ENCODE measurements at places on chromosomes 13 and 19.

DNA sequence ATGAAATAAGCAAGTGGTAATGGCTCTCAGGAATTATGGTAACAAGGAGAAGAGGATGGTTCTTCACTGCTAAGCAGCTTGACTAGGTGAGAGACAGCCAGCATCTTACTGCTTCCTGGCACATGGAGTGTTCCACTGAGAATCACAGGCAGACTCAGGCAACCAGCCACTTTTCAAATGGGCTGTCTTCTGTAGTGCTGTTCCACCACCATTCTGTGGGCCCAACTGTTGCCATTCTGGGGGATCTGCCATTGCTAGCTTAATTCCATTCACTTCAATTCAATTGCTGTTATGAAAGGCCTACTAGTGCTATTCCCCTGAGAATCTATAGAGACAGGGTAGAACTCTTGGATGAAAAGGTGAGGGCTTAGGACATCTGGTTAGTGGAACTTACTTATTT, 341.9 kb downstream of the KCNRG start:
- DNase-seq, result no peak

- DNase-seq, result peak; percentile 74
Measured at GRCh38 chr19:11130824-11131455, 24.6 kb downstream of the SPC24 start.

DNA sequence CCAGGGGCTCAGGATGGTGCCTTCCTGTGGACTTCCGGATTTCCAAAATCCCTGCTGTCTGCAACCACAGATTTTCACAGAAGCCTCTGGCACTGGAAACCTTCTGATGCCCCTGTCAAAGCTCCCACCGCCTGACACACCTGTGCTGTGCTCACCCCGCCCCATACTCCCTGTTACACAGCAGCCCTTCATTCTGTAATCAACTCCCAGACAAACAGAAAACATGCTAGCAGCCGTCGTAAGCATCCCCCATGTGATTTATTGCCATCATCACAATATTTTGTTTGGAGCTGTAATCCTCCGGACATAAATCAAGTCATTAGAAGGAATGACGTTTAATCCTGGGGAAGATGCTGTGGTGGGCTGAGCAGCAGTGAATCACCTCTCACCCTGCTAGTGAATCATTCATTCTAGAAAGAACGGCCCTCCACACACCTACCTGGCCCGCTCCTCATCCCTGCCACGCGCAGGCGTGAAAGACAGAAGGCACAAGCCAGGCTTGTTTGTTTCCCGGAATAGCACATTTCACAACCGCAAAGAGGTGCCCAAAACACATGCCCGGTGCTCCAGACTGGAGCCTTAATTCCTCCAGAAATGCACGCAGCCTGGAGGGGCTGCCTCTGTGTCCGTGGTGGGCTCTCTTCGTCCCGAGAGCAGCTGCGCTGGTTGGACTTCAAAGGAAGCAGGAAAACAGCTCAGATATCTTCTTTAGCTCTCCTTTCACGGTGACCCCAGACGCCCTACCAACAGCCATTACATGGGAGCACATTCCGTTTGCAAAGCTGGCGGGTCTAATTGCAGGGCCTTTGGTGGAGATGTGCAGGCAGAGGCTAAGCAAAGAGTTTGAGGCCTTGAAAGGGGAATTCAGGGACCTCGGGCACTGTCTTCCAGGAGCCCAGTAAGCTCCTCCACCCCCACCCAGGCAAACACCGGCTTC, 41.3 kb upstream of the KCTD15 start:
- no peak for DNase-seq

DNA sequence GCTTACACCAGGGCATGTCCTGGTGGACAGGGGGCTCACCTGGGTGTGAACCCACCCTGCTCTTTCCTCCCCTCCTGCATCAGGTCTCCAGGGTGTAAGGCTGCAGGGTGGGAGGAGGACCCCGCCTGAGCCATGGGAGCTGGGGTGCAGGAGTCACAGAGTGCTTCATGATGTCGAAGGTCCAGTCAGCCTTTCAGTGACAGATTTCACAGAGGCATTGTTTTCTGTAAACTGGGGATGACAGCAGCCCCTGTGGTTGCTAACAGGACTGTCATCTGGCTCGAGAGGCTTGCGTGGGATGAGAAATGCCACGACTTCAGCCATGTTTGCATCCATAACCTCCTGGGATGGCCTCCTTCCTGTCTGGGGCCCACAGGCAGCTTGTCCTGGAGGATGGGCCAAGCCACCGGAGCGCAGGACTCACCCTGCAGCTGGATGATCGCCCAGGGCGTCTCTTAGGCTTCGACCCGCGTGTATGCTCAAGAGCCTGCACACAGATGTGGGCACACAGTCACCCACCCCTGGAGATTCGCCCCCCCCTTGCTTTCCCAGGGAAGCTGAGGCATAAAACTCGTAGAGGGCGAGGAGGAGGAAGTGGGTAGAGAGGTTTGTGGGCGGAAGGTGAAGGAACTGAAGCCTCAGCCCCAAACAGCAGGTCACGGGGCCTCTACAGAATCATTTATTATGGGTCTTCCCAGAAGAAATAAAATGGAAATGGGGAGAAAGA, 4.9 kb downstream of the NANOS3 start:
- peak; percentile 63 for DNase-seq

DNA sequence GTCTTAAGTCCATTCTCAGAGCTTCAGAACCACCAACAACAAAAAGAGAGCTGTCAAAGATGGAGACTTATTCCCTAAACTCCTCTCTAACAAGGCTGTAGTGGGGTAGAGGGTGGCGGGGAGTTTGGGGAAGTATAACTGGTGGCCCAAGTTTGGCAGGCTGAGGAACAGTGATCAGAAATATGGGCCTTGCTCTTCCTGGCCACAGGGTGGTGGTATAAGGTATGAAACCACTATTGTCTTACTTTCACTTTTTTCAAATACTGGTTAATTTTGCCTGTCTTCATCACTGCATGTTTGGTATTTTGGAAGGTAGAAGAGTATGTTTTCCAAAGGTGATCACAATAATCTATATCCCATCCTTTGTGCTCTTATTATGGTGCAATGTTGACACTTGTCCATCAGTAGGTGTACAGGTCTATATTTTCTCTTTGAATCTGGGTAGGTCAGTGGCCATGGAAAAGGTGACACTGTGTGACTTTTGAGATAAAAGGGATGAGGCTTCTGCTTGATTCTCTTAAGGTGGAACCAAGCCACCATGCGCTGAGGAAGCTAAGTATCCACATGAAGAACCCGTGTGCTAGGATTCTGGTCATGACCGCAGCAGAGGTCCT, 23.2 kb upstream of the GPC5 start:
- DNase-seq, result peak; percentile 37

GRCh38 chr13:28584873-28585381, 74.0 kb upstream of the POMP start:
- DNase-seq, result no peak

DNA sequence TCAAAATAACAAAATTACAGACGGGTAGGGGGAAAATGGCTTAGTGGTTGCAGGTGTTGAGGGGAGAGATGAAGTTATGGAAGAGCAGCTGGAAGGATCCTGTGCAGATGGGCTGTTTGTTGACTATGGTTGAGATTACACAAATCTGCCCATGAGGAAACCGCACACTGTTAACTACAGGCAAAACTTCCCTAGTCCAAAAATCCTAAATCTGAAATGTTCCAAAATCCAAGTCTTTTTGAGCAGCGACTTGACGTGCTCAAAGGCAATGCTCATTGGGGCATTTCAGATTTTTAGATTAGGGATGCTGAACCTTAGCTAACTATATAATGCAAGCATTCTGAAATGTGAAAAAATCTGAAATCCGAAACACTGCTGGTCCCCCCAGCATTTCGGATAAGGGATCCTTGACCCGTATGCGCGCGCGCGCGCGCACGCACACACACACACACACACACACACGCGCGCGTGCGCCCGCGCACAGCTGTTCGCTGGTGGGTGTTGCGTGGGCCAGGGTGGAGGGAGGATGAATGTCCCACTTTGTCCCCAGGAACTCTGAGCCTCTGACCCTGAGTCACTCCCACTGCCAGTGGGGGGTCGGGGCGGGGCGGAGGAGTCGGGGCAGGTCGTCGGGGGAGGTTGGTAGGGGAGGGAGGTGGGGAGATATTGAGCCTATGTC, 6.8 kb downstream of the F2RL3 start:
- DNase-seq, result no peak

- DNase-seq, result no peak
Measured at GRCh38 chr13:95228130-95228529, 73.1 kb downstream of the ABCC4 start.

DNA sequence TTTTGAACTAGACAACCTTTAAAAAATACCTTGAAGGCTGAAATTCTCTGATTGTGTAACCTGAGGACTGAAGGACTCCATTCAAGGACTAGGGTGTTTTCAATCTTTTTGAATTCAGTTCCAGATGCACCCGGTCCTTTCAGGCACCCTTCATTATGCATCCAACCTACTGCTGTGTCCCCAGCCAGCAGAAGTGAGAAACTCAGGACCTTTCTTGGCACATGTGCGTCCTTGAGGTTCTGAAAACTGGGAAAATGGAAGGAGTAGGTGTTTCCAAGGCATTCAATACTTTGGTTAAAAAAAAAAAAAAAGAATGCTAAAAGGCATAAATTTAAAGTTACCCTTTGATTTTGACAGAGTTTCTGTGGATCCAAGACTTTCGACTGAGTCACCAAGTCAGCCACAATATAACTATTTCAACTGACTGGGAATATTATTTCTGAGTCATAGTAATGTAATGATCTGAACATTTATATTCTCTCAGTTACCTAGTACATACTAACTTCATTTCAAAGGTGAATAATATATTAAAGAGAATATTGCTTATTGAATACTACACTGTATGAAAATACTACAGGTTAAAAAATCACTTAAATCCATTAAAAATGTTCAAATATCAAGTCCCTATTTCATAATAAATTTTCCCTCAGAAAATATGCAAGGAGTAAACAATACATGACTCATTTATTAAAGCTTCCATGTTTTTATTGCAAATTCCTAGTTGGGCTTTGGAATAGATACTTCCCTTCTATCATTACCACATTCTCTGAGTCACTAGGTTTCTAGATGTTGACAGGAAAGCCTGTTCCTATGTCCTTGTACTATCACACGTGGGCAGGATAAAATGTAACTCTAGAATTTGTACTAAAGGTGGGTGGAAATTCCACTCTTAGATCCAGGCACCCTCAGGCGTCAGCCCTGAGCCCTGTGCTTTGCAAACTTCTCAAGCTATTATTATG, 2.4 kb upstream of the ITGBL1 start:
- peak; percentile 70 for DNase-seq

GRCh38 chr13:93101226-93101734, 125.3 kb upstream of the GPC6 start:
- no peak for DNase-seq

GRCh38 chr19:1286487-1287353, 1.0 kb downstream of the EFNA2 start:
- DNase-seq, result no peak

DNA sequence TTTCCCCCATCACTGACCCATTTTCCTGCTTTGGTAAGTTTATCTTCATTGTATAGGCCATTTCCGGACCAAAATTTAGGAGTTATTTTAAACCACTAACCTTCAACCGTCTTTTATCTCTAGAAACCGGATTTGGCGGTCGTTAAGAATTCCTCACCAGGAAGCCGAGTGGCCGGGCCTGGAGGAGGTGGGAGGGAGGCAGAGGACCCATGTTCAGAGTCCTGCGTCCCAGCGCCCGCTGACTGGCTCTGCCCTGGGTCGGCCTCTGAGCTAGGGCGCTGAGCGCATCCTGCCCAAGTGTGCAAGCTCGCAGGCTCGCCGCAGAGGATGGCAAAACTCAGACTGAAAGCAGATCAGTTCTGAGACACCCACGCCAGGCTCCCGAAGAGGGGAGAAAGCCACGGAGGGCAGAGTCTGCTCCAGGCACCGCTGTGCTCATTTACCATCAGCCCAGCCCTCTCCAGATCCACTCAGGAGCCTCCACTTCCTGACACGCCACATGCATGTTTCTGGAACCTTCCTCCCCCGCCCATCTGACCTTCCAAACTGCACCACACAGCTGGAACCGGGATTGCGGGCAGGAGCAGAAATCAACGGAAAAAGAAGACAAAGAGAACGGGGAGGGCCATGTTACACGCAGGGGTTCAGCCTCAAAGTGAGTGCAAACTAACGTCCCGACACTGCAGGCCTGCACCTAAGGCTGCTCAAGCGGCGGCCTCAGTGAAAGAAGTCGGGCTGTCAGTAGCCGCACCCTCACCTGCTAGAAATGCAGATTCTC, 8.3 kb downstream of the COL4A1 start:
- DNase-seq, result no peak

DNA sequence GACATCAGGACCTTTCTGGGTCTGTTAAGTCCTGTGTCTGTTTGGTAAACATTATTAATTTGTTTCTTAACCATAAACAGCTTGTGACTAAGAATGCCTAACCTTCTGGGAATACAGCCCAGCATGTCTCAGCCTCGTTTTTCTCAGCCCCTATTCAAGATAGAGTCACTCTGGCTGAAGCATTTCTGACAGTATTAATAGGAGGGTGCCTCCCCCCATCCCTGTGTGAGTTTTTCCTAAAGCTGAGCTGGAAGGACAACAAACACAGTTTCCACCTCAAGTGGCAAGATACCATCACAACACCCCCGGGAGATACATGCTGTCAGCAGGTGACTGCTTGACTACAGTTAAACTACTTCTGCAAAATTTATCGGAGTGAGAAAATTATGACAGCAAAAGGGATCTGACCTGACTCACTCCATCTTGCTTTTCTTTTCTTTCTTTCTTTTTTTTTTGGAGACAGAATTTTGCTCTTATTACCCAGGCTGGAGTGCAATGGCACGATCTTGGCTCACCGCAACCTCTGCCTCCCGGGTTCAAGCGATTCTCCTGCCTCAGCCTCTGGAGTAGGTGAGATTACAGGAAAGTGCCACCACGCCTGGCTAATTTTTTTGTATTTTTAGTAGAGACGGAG, 59.3 kb upstream of the ABCC4 start:
- DNase-seq, result no peak

DNA sequence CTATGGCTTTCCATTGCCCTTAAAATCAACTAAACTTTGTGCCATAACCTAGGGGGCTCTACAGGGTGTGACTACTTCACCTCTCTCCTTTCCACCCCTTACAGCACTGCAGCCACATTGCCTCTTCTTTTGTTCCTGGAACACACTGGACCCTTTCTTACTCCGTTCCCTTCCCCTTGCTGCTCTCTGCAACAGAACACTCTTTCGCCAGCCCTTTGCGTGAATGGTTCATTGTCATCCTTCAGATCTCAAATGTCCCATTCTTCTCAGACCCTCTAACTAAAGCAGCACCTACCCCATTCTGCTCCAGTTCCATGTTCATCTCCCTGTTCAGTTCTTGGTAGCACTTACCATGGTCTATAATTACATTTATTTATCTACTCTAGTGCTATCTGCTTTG, 208.3 kb downstream of the OXGR1 start:
- no peak for DNase-seq

DNA sequence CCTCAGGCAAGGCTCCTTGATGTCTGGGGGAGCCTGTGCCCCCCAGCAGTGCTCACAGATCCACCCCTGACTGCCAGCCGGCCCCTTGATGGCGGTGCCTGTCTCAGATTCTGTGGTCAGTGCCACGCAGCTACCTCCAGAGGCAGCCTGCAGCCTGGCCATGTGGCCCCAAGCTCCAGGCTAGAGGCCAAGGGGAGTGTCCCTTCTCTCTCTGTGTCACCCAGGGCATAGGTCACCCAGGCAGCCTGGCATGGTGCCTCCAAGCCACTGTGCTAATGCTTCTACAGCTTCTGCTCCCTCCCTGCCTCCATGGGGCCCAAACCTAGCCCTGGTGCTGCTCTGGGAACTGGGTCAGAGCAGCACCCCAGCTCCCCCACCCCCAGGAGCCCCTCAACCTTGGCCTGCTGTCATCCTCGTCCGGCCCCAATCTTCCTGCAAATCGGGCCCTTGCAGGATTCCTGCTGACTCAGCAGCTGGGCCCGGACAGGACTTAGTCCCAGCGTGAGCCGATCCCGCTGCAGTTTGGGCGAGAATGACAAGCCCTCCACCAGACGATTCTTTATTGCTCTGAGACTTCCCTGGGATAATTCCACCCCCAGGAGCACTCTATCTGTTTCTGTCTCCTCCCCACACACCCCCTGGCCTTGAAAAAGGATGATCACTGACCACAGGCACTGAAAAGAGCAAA, 2.8 kb upstream of the ARL11 start:
- no peak for DNase-seq

Measured in COLO829 (cell line).